ENCODE measurements at places on chromosomes 2 and 18.

- no peak for DNase-seq
Measured at GRCh38 chr2:235562065-235562747, 68.4 kb downstream of the AGAP1 start.

DNA sequence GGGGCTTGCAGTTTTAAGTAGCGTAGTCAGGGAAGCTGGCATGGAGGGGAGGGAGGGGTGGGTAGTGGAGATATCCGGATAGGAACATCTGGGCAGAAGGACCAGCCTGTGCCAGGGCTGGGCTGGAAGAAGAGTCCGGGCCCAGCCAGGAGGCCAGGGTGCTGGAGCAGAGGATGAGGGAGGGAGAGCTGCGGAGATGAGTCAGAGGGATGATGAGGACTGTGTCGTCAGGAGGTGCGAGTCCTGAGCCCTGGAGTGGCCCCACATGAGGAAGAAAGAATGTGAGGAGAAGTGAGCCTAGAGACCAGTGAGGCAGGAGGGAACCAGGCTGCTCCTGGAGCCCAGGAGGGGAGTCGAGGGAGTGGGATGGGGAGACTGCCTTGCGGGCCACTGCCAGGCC is 82.4 kb downstream of the CTIF start:
- DNase-seq: no peak

- no peak for DNase-seq
Measured at GRCh38 chr2:176582990-176583481, 313.8 kb downstream of the MTX2 start.

- DNase-seq: no peak
Measured at GRCh38 chr2:23721454-23721826, 205.5 kb downstream of the ATAD2B start.

GRCh38 chr2:25551316-25551715 is 122.1 kb downstream of the DTNB start:
- DNase-seq: no peak

- no peak for DNase-seq
Measured at GRCh38 chr2:14516844-14517243, 115.7 kb upstream of the LRATD1 start.

DNA sequence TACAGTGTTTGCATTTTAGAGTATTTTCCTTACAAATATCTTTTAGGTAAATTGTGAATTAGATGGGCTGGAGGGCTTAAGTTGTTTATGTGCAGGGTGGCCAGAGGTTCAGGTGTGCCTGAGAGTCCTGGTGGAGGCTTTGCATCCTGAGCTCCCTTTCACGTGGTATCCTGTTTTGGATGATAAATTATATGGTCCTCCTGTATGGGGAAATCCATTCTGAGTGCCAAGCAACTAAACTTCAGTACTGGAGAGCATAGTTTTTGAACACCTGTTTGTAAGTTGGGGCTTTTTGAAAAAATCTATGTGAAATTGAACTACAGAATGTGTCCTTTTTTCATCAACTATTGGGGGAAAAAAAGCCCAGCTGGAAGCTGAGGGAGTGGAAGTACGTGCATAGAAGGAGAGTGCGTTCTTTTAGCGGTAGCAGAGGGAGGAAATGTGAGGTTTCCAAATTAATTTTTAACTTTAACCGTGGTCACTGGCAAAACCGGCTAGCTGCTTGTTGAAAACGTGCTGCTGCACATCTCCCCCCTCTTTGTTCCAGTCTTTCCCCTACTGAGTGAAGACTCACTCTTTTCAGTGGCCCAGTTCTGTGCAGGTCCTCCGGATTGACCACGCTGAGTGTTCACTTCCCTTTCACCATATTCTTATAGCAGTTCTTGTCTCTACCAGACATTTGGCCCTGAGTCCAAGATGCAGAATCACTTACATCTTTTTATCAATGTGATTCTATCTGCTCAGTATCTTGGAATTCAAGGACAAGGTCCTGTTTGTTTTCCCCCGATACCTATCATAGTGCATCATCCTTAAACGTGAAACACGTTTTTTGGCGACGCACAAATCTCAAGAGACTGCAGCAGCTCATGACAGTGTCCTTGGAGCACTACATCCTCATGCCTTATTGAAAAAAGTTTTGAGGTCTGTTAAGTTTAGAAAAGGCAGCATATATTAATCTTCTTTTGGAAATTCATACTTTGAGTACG is 15.3 kb downstream of the CNOT11 start:
- DNase-seq: no peak

DNA sequence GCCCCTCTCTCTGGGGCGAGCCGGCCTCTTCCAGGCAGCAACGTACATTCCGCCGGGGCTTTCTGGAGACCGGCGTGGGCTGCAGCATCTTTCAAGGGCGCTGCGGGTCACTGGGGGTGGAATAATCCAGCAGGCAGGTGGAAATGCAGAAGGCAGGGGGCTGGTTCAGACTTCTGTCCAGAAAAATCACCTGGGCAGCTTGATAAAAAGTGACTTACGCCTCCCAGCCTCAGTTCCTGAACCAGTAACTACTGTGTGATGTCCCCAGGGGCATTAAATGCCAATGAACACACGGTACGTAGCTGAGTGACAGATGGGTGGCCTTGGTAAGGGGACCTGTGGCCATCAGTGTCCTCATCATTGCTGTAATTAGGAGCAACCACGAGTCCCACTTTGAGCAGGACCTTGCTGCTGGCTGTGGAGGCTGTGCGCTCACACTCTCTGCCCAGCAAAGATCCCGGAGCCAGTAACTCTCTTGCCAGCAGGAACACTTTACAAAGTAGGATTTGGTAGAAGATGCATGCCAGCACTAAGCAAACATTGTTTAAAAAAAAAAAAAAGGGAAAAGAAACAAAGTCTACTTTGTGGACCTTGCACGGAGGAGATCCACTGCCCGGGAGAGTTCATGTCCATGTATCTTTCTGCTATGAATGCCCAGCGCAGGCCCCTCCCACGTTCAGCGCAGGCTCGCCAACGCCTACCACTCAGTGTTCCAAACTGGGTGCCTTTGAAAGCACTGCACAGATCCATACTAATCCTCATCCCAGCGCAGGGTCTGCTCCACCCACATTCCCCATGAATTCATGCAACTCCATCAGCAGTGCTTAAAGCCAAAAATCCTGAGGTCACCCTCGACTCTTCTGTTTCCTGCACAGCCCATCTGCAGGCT is 177.3 kb downstream of the HDAC4 start:
- DNase-seq: peak; percentile 72

GRCh38 chr18:42229211-42230210 is 274.5 kb downstream of the PIK3C3 start:
- no peak for DNase-seq

- DNase-seq: no peak
Measured at GRCh38 chr18:33761363-33761762, 183.3 kb downstream of the ASXL3 start.

GRCh38 chr18:47605093-47605492 is 325.4 kb downstream of the SMAD2 start:
- no peak for DNase-seq

DNA sequence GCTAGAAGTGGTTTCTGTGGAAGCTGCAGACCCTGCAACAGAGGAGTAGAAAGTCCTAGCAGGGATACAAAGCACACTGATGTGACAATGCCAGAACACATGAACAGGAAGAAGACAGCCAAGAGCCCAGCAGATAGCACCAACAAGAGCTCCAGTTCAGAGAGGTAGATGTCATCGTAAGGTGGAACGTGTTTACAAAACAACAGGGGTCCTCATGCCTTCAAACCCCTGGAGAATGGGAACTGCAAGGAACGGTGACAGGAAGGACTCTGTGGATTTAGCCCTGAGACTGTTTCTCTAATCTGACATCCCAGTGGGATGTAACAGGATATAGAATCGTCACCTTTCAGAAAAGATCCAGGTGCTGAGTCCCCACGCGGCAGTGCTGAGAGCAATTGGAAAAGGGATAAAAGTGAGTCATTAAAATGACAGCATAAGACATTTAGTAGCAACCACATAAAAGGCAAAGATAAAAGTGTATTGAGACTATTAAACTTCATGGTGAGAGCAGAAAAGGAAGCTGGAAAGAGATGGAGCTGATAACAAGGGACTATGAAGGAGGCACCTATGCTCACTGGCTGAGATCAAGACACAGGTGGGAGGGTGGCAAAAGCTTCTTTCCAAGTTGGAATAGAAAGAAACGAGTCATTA is 195.2 kb downstream of the FBXO15 start:
- no peak for DNase-seq

- no peak for DNase-seq
Measured at GRCh38 chr2:15571729-15572128, 10.6 kb upstream of the NBAS start.
